ENCODE measurements at places on chromosomes 4 and X.

DNA sequence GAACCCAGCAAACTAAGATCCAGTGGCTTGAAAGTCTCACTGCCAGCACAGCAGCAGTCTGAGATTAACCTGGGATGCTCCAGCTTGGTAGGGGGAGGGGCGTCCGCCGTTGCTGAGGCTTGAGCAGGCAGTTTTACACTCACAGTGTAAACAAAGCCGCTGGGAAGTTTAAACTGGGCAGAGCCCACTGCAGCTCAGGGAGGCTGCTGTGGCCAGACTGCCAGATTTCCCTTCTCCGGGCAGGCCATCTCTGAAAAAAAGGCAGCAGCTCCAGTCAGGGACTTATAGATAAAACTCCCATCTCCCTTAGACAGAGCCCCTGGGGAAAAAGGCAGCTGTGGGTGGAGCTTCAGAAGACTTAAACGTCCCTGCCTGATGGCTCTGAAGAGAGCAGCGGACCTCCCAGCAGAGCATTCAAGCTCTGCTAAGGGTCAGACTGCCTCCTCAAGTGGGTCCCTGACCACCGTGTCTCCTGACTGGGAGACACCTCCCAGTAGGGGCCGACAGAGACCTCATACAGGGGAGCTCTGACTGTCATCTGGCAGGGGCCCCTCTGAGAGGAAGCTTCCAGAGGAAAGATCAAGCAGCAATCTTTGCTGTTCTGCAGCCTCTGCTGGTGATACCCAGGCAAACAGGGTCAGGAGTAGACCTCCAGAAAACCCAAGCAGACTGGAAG, 45.1 kb upstream of the CDX4 start:
- no peak for DNase-seq

DNA sequence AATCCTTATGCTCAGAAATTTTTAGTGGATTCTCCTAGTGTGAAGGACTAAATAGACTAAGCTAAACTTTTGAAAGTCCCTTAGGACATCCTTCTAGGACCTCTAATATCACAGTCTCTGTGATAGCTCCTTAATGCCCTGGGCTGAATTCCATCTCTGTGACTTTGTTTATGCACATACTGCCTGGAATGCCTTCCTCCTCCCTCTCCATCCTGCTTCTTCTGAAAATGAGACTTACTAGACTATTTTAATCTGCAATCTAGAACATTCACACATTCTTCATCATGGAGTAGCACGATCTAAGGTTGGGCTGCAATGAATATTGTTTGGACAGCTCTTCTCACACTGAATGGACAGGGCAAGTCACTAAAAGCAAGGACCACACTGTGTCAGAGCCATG, 65.0 kb upstream of the MSX1 start:
- DNase-seq: no peak

DNA sequence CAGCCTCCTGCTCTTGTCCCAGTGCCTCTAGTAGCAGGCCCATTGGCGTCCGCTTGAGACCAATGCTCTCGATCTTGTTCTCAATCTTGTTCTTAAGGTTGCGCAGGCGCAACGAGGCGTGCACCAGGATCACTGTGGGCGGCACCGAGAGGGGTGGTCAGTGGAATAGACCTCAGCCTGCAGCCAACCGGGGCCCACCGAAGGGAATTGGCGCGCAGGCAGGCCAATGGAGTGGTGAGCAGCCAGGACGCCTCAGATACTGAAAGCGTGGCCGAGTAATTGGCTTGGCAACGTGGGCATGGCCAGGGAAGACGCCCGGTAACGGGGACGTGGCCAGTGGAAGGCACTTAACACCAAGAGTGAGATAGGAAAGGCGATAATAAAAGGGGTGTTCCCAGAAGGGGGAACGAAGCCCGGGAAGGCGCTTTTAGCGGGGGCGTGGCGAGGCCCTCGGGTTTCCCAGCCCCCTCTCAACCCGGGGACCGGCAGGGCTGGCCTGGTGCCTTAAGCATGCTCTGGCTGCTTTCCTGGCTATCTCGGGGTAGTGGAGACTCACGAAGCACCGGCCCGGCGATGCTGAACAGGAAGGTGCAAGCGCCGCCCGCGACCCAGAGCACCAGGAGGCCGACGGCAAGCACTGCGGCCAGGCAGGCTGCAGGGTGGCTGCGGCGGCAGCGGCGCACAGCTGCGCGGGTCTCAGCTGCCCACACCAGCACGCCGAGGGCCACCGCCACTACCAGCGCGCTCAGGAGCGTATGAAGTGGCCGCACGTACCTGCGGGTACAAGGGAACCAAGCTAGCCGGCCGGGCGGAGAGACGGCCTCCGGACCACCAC, 1.7 kb downstream of the PRAF2 start:
- DNase-seq: peak; percentile 53

- DNase-seq: peak; percentile 73
Observed at GRCh38 chr4:168797194-168797593, 212.9 kb downstream of the CBR4 start.

- peak; percentile 56 for DNase-seq
Observed at GRCh38 chr4:186844059-186844681, 120.5 kb upstream of the FAT1 start.

DNA sequence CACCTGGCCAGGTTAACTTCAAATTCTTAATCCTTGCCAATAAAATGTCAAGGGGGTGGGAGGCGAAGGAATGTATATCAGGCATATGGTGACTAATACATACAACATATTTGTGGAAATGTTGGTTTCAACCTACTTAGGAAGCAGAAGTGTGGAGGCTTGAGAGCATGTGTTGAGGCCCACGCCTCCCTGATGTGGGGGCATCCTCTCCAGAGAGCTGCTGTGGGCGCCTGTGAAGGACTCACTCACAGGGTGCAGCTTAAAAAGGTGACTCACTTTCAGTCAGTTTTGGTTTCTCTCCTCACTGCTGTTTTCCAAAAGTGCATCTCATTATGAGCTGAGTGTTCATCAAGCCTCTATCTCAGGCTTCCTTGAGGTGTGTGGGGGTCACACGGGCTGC, 27.5 kb downstream of the LNX1 start:
- DNase-seq: peak; percentile 72

DNA sequence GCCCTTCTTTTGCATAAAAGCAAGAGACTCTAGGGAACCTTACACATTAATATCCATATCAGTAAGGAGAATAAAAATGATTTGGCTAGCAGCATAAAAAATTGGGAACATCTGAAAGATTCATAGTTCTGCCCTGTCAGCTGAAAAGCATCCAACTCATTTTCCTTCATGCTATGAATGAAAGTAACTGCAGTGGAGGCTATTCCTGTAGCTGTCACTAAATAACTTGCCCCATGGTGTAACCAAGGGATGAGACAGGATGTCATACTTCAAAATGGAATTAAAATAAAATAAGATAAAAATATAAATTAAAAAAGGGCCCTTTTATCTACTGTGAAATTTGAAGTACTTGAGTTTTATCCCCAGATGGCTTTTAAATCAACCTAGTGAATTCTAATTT, 878.8 kb downstream of the C4orf33 start:
- no peak for DNase-seq

DNA sequence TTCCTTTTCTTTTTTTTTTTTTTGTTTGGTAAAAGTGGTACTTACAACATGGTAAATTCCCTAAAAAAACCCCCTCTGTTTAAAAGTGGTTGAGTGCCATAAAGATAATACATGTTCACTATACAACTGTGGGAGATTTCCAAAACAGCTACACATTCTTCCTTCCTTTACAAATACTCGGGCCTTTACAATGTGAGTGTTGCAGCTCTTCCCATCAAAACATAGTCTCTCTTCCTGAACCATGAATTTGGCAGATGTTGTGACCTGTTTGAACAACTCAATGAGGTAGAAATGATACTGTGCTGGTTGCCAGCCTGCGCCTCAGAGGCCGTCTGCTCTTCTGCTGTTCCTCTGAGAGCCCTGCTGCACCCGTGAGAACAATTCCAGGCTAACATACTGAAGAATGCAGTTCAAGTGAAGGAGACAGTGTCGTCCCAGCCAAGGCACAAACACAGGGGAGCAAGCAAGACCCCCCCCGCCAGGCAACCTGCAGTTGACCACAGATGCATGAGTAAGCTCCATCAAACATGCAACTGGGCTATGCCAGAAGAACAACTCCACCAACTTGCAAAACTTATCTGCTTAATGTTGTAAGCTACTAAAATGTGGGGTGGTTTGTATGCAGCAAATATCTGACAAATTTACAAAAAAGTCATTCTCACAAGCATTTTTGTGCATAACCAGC, 645.0 kb downstream of the PCDH7 start:
- DNase-seq: no peak

DNA sequence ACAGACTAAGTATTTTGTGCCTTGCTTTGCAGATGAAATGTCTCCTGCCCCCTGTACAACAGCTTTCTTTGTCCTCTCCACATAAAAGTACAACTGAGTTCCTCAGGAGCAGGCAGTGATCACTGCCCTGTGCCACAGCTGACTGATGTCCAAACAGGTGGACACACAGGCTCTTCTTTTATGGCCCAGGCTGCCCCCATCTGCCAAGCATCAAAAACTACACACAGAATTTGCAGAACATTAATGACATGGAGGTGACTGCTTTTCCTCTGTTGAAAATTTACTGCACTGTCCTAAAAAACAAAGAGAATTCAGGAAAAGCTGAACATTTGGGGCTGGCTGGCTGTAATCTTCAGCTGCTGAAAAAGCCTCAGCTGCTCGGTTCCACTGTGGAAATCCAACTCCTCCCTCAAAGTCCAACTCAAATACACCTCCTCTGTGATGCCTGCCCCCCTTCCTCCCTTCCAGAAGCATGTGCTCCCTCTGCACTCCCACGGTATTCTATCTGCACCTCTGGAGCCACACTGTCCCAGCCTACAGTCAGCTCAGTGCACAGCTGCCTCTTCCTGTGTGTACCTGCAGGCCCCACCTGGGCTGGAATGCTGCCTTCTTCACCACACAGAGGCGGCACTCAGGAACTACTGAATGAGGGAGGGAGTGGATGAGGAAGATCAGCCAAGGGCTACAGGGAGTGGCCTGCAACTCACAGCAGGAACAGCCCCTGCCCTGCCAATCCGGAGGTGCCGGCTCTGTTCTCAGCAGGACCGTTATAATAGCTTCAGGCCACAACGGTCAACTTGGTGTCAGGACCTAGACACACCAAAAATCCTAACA, 10.3 kb downstream of the AFAP1 start:
- peak; percentile 29 for DNase-seq

DNA sequence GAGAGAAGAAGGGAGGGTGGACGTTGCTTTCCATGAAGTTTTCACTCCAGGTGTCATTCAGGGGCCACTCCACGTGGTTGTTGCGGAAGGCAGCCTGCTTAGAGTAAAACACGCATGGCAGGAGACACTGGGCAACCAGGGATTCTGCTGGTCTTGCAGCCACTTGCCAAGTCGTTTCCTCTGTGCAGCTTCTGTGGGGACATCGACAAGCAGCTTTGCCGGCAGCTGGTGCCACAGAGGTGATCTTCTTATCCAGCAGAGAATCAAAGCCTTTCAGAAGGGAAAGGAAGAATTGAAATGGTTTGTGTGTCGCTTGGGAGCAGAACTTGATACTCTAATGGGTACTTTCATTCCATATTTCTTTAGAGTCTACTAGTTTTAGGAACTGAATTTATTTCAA, 867.1 kb upstream of the TENM3 start:
- DNase-seq: no peak

- DNase-seq: no peak
Observed at GRCh38 chrX:13649838-13650237, 3.1 kb upstream of the TCEANC start.
